ENCODE measurements at places on chromosomes 7 and 10.

DNA sequence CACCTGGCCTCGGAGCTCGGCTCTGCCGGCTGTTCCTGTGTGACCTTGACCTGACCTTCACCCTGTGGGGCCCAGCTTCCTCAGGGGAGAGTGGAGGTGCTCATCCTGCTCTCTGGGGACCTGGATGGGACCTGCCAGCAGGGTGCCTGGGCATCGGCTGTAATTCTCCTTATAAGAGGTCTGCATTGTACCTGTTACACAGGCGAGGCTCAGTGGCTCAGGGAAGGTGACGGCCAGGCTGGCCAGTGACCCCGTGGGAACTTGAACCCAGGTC, 29.0 kb downstream of the RET start:
- H3K4me1 ChIP-seq: peaks cover 5% of the 10 kb centered on the region
- H3K27ac ChIP-seq: no peak overlapping the region
- peaks cover 30% of the 10 kb centered on the region for H3K27me3 ChIP-seq
- no peak for DNase-seq

GRCh38 chr10:77392851-77393250, 244.8 kb downstream of the KCNMA1 start:
- H3K4me3 ChIP-seq: no peak overlapping the region
- H3K4me1 ChIP-seq: no peaks in the 10 kb centered on the region
- H3K27ac ChIP-seq: no peak overlapping the region
- DNase-seq: no peak

- no peak overlapping the region for H3K27ac ChIP-seq
- no peak for DNase-seq
- H3K27me3 ChIP-seq: peaks cover 8% of the 10 kb centered on the region
- no peaks in the 10 kb centered on the region for H3K36me3 ChIP-seq
Measured at GRCh38 chr7:152893801-152894294, 134.3 kb downstream of the ACTR3B start.

DNA sequence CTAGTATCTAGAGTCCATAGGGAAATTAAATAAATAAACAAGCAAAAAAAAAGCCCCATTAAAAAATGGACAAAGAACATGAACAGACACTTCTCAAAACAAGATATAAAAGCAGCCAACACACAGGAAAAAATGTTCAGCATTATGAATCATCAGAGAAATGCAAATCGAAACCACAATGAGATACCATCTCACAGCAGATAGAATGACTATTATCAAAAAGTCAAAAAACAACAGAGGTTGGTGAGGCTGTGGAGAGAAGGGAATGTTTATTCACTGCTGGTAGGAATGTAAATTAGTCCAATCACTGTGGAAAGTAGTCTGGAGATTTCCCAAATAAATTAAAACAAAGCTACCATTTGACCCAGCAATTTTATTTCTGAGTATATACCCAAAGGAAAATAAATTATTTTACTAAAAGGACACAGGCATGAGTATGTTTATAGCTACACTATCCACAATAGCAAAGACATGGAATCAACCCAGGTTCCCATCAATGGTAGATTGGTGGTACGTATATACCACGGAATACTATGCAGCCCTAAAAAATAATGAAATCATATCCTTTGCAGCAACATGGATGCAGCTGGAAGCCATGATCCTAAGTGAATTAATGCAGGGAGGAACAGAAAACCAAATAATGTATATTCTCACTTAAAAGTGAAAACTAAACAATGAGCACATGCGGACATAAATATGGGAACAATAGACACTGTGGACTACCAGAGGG, 366.5 kb upstream of the SEMA3C start:
- H3K27ac ChIP-seq: no peak overlapping the region
- H3K27me3 ChIP-seq: no peaks in the 10 kb centered on the region
- H3K36me3 ChIP-seq: no peaks in the 10 kb centered on the region

DNA sequence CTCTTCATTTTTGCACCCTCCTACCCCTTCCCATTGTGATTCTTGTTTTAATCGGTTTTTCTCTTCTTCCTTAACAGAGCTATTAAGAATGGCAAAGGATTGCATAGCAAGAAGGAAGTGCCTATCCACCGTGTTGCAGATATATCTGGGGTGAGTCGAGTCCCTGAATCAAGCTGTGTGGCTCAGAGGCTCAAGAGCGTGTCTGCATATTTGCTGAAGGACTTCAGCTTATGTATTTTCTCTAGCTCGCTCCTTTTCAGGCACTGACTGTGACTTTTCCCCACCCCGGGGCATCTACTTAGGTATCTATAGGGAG, 126.6 kb downstream of the LRRC4 start:
- peaks cover 51% of the 10 kb centered on the region for H3K4me1 ChIP-seq
- no peaks in the 10 kb centered on the region for H3K27me3 ChIP-seq
- no peak overlapping the region for H3K4me3 ChIP-seq
- H3K27ac ChIP-seq: peak overlapping the region; percentile 30
- no peak for DNase-seq

- H3K4me3 ChIP-seq: peak overlapping the region; percentile 98
- DNase-seq: no peak
- no peaks in the 10 kb centered on the region for H3K27me3 ChIP-seq
- H3K27ac ChIP-seq: peak overlapping the region; percentile 99
Measured at GRCh38 chr10:46029461-46030030, 877 bp downstream of the NCOA4 start.

- no peaks in the 10 kb centered on the region for H3K36me3 ChIP-seq
- no peaks in the 10 kb centered on the region for H3K27me3 ChIP-seq
Measured at GRCh38 chr7:96233528-96234154, 88.3 kb downstream of the SLC25A13 start.

GRCh38 chr10:30184397-30185033, 125.1 kb upstream of the JCAD start:
- H3K36me3 ChIP-seq: no peaks in the 10 kb centered on the region
- no peak for DNase-seq
- peaks cover 11% of the 10 kb centered on the region for H3K27me3 ChIP-seq
- no peaks in the 10 kb centered on the region for H3K4me1 ChIP-seq
- no peak overlapping the region for H3K4me3 ChIP-seq

DNA sequence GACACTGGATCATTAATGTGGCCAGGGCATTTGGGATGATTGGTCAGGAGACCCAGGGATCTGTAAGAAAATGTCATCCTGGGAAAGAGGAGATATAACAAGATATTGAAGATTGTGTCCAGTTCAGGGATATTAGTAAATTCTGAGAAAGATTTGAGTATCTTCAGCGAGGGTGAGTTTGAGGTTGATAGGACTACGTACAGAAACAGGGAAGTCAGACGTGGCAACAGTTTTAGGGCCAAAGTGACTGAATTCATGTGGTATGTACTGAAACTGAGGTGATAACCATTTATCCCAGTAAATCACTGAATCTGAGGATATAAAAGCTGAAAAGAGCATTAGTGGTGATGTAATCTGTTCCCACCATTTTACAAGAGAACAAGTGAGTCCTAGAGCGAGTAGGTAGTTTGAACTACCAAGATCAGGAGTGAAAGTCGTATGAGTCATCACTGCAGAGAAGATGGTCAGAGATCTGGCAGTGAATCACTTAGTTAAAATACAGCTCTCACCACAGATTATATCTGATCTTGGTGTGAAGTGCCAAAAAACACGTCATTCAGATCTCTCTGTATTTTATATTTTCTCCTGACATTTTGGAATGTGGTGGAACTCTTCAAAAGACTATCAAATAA, 220.5 kb downstream of the CDK14 start:
- no peaks in the 10 kb centered on the region for H3K36me3 ChIP-seq
- no peaks in the 10 kb centered on the region for H3K4me1 ChIP-seq
- H3K27ac ChIP-seq: no peak overlapping the region
- H3K4me3 ChIP-seq: no peak overlapping the region
- H3K27me3 ChIP-seq: no peaks in the 10 kb centered on the region
- DNase-seq: no peak
